ENCODE measurements at places on chromosomes 4 and X.

DNA sequence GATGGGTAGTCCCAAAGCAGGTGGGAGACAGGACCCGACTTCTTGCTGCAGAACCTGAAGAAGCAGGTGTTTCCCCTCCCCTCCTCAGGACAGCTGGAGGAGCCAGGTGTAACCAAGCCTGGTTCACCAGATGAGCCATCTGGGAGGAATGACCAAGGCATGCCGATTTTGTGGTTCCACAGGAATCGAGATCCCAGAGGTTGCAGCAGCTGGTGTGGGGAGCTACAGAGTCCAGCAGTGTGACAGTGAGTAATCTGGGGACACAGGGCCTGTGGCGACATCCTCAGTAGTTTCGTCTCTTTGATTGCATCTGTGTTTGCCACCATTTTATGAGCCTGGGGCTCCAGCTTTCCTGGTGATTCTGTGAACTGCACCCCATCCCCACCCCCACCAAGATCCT, 2.6 kb upstream of the NDP start:
- no peak for DNase-seq

DNA sequence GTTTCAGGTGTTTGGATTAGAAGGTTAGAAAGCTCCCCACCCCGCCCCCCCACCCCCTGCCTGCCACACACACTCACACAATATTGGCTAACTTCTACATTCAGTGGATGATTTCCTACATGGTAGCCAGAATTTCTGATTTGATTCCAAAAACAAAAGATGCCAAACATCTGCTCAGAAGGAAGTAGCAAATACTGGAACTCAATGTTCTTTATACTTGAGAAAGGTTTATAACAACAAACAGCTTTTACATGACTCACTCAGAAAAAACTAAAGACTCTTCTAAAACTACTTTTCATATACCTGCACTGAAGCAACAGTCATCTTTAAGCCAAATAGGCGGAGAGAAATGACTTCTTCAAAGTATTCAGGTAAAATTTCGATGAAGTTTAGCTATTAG, 750.5 kb upstream of the POU3F4 start:
- no peak for DNase-seq

GRCh38 chrX:70129816-70130215, 3.4 kb upstream of the IGBP1 start:
- DNase-seq = no peak

- DNase-seq = no peak
Observed at GRCh38 chr4:173525118-173526011, 4.7 kb downstream of the HAND2 start.

DNA sequence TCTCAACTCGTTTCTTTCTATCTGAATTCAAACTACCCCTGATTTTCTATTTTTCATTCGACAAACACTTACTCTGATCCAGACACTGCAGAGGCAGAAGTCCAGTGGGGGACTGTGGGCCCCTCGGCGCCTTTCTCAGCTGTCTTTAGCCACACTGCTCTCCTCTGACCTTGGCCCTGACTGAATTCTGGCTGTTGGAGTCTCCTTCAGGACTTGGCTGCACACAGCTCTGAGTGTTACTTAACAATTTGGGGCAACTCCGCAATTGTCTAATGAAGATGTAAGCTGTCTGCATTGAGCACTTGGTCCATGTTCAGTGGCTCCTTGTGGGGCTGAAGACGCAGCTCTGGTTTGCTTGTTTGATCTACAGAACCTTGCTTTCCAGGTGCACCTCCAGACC, 57.3 kb upstream of the ACSL1 start:
- no peak for DNase-seq

DNA sequence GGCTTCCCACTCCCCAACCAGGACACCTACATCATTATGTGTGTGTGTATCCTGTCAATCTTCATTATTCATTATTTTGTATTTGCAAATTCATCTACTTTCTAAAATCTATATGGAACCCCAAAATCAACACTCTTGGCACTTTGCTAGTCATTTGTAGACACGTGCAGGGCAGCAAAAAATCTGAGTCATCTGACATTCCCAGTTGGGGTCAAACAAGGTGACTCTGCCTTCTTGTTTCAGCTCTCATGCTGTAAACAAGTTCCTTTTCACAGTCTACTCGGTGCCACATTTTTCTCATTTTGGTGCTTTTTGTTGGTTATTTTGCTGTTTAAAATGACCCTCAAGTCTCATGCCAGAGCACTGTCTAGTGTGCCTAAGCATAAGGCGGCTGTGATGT, 5.9 kb downstream of the MRFAP1L1 start:
- no peak for DNase-seq

GRCh38 chrX:153953342-153953830, 8.9 kb upstream of the RENBP start:
- DNase-seq = no peak

- DNase-seq = no peak
Observed at GRCh38 chr4:6773616-6774540, 8.6 kb upstream of the KIAA0232 start.

GRCh38 chr4:62627141-62627540, 1427.0 kb downstream of the ADGRL3 start:
- DNase-seq = no peak

DNA sequence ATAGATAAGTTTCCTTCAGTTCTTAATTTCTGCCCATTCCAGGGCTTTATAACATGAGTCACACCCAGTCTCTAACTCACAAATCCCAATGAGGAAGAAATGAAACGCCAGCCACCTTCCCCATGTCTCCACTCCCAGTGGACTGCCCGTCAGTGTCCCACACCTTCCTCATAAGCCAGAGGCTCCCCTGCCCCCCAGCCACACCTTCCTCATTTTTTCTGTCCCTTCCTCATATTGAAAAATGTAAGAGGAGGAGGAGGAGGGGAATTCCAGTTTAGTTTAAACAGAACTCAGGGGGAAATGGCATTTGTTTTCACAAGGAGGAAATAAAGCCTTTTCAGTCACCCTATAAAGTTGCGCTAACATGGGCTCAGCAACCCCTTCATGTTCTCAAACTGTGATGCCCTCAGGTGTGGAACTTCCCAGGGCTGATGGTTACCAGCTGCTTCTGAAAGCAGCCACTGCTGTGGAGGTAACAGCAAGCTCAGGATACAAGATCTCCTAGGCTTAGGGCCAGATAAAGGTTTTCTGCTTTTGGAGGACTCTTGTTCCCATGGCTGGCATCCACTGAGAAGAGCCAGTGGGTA, 97.8 kb downstream of the PARM1 start:
- no peak for DNase-seq

DNA sequence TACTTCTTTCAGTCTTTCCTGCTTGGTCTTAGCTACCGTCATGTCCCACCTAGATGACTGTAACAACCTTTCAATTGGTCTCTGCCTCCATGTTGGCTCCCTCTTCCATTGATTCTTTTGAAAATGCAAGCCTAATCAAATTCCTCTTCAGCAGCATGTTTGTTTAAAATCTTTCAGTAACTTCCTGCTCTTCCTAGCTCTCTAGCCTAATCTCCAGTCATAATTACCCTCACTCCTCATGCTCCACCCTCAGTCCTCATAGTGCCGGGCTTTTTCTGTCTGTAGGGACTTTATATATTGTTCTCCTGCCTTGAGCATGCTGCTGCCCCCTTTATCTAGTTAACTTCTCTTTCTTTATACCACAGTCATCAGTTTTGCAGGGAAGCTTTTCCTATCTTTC, 12.1 kb downstream of the SNX25 start:
- DNase-seq = no peak

DNA sequence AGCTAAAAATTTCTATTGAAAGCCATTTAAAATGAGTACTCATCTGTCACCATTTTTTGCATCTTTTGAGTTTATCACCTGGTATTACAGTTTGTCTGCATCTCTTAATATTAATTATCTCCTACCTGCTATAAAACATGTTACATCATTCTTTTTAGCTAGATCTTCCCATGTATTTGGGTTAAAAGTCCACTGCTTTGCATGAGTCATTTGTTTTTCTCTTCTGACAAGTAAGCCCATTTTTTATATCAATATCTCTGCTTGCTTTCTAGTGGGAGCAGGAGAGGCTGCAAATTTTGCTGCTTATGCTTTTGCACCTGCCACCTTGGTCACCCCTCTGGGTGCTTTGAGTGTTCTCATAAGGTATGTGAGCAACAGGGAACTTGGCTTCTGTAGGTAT, 16.1 kb downstream of the NIPAL1 start:
- no peak for DNase-seq

DNA sequence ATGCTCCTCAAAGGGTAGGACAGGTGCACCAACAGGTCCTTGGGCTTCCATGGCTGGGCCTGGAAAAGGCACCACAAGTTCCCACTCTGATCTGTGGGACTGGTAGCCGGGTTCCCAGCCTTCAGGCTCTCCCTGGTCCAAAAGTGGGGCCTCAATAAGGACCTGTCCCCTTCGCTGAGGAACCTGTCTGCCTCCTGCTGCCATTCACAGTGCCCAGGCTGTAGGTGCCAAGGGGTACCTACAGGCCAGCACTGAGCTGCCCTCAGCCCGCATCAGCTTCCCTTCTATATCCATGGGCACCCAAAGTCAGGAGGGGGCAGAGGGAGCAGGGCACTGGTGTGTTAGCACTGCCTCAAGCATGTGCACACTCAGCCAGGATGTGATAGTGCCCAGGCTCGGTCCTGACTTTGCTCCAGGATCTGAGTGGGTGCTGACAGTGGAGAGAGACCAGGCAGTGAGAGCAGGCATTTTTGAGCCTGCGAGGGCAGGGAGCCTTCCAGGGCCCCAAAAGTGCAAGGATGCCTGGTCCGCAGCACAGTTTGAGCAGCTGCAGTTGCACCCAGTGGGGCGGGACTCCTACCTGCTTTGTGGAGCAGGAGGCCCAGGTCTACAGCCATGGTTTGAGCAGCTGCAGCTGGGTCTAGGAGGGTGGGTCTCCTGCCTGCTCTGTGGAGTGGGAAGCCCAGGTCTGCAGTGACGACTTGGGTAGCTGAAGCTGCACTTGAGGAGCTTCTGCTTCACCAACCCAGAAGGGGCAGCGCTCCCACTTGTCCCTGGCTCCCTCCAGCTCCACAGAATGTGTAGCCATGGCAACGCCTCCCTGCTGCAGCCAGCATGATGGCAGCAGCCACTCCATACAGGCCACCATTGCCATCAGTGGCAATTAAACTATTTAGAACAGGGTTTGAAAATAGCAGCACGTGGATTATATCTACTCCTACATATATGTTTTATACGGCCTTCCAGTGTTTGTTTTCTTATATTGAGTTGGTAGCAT, 376.4 kb downstream of the KCTD8 start:
- no peak for DNase-seq

DNA sequence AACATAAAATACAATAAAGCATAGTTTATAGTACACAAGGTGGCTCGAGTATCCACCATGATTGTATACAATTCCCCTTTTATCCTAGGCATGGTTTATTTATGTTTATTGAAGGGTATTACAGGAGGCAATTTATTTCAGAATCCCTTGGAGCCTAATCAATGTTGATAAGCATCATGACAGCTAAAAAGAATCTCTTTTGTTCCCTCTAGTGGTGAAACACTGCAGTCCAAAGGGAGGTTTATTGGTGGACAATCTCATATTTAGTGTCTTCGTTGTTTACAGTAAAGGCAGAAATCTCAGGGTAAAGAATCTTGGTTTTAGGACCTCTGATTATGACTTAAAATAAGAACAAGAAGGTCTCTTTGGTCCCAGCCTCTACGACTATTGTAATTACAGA, 1712.5 kb downstream of the C4orf33 start:
- DNase-seq = no peak

- no peak for DNase-seq
Observed at GRCh38 chr4:29058531-29058930, 1661.6 kb upstream of the PCDH7 start.

DNA sequence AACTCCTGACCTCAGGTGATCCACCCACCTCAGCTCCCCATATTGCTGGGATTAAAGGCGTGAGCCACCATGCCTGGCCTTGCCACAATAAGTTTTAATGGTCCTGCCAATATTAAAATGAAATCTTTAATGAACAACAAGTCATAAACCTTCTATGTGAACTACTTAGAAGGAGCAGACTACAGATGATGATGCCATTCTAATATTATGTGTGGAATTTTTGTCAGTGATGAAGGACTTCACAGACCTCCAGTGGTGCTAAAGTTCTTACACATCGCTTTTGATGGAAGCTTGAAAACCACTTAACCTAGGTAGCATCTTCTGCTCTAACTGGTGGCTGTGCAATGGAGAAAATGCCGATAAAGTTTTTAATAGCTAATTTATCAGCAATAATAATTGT, 331.4 kb downstream of the CCSER1 start:
- DNase-seq = no peak

DNA sequence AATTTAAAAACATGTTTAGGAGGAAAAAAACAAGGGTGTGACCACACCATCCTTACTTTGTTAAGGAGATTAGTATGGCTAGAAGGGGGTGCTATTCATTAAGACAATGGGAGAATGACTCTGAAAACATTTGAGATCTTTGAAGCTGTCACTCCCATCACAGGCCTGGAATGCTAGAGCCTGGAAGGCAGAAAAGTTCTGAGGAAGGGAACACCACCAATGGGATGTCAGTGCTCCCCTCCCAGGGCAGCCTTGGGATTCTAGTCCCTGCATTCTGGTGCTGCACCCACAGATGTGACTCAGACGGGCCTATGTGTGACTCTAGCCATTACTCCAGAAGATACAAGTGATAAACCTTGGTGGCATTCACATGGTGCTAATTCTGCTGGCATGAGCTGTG, 162.2 kb upstream of the ANXA10 start:
- DNase-seq = no peak

DNA sequence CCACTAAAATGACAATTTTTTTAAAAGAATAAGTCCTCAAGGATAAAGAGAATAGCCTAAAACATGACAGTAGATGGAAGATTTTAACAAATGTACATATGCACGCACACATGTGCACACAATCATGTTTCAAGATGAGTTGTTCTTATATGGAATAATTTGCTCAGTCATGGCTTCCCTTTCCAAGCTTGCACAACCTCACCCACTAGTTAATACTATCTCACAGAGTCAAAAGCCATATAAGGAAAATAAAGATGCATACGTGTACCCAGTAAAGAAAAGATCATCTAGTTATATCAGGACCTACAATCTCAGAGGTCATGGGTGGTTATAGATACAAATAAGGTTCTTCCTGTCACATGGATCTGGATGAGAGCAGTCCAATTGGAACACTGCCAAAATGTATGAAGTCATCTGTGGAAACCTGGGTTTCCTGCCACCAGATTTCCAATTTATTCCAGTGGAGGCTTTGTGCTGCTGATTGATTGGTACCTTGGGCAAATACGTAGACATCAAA, 56.1 kb downstream of the FAM13A start:
- peak; percentile 88 for DNase-seq

All from DMS79 (cell line).